ENCODE measurements at places on chromosomes 6 and 20.

DNA sequence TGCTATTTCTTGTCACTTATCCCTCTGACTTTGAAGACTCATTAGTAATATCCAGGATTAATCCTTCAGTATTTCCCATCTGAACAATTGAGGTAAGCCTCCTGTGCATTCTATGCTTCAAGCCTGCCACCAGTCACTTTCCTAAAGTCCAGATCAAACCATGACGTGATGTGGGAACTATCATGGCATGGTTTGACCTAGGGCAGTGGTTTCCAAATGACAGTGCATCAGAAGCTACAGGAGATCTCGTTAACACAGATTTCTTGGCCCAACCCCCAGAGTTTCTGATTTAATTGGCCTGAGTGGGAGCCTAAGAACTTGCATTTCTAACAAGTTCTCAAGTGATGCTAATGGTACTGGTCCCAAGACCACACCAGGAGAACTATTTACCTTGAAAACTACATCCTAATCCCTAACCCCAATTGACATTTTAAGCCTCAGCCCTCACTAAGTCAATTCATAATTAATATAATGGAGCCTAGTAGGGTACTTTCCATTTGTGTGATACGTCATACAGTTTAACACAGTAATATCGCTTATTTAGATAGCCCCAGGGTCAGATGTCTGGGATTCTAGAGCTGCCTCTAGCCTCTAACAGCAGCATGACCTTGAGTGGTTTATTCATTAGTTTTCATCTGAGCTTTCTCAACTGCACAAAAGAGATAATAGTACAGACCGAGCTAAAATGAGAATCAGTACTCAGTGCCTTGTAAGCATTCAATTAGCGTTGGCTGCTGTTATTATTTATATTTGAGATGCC is 907.6 kb downstream of the TFAP2A start:
- no peak for DNase-seq

GRCh38 chr6:87281426-87281825 is 41.0 kb upstream of the SMIM8 start:
- DNase-seq, result no peak

DNA sequence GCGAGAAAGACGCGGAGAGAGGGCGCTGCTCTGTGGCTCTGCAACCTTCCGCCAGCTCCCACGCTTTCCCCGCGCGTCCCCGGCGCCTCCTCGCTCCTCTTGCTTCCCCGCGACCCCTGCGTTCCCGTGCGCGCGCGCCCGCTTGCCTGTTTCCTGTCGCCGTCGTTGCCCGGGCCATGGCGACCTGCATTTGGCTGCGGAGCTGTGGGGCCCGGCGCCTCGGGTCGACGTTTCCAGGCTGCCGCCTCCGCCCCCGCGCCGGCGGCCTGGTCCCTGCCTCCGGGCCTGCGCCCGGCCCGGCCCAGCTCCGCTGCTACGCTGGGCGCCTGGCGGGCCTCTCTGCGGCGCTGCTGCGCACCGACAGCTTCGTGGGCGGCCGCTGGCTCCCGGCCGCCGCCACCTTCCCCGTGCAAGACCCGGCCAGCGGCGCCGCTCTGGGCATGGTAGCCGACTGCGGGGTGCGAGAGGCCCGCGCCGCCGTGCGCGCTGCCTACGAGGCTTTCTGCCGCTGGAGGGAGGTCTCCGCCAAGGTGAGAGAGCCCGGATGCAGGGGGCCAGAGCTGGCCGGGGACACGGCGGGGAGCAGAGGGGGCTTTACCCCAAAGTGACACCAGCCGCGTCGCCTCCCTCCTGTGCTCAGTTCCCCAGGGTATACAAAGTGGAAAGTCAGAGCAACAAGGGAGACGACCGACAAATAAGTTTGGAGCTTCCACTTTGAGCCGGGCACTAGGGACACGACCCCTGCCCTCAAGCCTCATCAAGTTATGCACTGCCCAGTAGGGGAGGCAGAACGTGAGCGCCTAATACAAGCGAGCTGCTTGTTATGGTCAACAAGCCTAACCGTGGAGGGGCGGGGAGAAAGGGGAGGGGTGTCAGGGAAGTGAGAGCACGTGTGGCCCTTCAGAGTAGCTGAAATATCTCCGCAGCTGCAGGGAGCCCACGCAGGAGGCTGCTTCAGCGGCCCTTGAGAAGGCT is at the start of gene ALDH5A1:
TSS of gene ALDH5A1 (plus strand) at position 149 of the 975 bp plus-strand sequence. CDS start at position 177, 28 bp downstream.
- DNase-seq, result peak; percentile 68

GRCh38 chr6:146146836-146147235 is 118.0 kb downstream of the GRM1 start:
- no peak for DNase-seq

DNA sequence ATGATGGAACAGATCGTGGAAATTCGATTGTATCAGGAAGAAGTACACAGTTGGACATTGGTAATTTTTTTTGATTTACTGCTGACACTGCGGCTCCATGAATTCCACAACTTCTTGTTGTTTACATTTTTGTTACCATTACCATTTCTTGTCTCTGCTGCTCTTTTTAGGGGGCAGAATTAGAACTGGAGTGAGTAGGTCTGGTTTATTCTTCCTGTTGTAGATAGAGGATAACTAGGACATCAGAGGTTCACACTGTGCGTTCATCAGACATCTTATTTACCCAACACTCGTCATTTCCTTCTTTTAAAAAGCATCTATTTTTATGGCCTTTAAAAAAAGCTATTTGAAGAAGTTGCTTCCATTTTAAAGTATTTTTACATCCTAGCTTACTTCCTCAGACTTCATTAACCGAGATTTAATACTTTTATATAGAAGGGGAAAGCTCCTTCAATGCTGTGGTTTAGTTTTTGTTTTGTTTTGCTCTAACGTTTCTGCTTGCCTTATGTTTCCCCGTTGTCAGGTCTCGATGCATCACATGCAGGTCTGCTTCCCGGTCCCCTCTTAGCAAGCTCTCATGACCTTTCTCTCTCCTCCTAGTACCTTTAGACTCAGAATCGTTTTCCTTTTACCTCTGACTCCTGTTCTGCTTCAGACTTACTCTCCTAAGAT is 139.1 kb downstream of the ARID1B start:
- no peak for DNase-seq

- no peak for DNase-seq
These were observed 13.4 kb upstream of the MAPK13 start for GRCh38 chr6:36116943-36117342.

DNA sequence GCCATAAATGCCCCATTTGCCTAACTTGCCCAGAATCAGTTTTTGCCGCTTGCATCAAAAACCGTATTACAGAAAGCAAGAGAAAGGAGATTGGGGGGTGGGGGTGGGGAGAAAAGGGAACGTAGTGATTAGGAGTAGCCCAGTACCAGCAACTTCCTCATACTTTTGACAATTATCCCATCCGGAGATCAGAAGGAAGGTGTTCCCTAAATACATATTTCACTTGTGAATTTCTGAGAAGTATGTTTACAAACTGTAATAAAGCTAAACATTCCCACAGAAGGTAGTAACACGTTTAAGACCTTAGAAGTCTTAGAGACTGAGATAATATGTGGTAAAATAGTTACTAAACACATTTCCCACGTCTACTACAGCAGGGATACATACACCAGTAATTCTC is 14.5 kb downstream of the PREP start:
- DNase-seq, result no peak

DNA sequence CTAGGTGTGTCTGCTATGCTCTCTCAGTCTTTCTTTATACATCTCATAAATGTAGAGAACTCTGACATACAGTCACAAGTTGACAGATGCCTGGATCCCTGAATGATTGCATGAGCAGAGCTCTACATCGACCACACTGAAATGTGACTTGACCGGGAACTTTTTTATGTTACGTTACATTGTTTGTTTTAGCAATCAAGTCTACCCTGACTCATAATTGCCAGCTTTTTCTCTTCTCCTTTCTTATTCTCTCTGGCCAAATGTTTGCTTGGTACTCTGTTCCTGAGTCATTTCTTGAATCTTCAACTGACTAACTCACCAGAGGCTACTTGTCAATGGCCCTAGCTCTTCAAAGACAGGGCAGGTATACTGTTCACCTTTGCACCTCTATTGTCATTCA is 213.6 kb upstream of the DTNBP1 start:
- DNase-seq, result no peak

- DNase-seq, result no peak
These were observed 46.6 kb upstream of the DEFB112 start for GRCh38 chr6:50096296-50096695.

GRCh38 chr6:144314562-144314961 is 29.4 kb downstream of the UTRN start:
- no peak for DNase-seq

DNA sequence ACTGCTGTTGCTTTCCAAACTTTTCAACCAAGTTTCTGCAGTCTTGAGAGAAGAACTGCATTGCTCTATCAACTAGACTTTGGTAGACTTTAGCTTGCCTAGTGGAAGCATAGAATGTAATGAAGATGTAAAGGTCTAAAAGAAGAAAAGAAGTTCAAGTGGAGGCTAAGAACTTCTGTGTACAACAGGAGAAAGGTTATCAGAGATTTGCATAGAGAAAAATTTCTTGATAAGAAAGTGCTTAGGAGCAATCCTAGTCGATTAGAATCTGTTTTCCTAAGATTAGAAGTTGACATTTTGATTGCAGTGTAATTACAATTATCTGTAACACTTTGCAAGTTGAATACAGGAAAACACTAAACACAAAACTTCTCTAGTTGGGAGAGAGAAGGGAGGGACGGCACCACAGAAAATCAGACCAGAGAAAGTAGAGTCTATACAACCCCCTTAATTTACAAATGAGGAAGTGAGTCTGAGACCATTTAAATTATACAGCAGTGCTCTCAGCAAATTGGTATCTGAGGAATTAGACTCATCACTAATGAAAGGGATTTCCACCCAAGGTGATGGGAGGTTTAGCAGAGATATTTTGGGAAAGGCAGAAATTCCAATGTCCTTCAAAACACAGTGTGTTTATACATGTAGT is 194.3 kb upstream of the MARCKS start:
- no peak for DNase-seq

DNA sequence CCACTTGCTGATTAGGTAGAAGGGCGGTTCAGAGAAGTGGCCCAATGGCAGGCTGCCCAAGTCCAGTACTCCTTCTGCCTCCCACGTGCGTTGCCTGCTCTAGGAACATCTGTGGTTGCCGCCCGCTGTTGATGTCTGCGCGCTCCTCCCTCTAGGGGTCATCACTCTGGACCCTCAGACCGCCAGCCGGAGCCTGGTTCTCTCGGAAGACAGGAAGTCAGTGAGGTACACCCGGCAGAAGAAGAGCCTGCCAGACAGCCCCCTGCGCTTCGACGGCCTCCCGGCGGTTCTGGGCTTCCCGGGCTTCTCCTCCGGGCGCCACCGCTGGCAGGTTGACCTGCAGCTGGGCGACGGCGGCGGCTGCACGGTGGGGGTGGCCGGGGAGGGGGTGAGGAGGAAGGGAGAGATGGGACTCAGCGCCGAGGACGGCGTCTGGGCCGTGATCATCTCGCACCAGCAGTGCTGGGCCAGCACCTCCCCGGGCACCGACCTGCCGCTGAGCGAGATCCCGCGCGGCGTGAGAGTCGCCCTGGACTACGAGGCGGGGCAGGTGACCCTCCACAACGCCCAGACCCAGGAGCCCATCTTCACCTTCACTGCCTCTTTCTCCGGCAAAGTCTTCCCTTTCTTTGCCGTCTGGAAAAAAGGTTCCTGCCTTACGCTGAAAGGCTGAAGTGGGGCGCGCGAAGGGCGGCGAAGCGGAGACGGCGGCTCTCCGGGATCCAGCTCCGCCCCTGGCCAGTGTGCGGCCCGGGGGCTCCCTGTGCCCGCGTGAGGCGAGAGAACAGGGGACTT is 8.5 kb downstream of the TRIM15 start:
- no peak for DNase-seq

DNA sequence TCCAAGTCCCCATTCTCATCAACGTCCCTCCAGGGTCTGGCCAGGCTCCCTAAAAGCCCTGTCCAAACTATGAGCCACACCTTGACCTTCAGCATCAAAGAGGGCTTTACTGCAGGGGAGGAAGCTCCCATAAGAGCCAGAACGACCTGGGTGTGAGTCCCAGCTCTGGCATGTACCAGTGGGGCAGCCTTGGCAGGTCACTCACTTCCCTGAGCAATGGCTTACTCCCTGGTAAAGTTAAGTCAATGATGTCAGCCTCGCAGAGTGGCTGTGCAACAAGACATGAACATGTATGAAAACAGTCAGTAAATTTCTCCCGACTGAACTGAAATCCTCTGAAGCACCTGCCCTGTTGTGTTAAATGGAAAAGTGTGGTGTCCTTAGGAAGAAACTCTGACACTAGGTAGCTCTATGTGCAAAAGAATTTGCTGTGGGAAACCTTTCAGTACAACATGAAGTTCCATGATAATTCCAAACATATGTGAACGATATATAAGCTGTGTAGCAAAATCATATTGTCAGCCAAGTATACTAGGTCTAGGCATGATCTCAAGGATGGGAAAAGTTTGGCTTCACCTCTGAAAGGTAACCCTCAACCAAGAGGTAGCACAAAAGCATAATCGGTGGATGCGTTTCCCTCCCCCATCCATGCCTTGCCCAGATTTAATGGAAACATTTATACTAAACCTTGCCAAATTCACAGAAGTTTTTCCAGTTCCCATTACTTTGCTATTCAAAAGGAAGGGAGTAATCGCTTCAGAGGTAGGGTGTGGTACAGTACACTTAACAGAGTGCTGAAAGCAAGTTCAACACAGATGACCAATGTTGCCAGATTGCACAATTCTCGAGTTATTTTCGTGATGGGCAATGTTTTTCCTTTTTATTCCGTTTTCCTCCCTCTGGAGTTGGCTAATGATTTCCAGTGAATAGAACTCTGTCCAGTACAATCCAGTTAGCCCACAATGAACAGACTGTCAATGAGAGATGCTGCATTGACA is 49.0 kb upstream of the RANBP9 start:
- no peak for DNase-seq

DNA sequence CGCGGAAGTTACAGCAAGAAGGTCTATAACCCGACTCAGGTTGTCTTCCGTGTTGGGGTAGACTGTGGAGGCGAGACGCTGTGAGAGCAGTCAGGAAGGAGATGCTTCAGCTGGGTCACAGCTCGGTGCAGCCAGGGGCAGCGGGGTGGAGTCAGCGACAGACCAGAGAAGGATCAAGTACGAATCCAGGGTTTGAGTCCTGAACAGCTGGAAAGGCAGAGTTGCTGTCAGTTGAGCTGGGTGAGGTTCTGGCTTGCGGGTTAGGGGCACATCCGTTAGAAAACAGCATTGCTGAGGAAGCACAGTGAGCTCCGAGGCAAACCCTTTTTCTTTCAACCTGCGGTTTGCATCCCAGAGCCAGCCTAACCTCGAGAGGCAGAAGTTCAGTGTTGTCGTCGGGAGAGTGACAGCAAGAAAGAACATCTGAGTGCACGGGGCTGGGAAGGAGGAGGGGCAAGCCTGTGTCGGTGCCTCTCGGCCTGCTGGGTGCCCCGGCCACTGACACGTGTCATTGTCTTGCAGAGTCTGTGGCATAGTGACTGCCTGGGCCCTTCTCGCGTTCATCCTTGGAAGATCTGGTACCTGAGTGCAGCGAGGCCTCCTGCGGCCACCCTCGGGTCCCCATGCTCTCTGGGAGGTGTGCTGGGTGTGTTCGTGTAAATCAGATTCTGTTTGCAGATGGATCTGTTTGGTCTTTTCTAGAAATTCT is 20.0 kb downstream of the PNLDC1 start:
- DNase-seq, result peak; percentile 99

- DNase-seq, result peak; percentile 42
These were observed 143.7 kb downstream of the RALGAPA2 start for GRCh38 chr20:20568604-20569205.

- no peak for DNase-seq
These were observed 370.3 kb downstream of the HTR1B start for GRCh38 chr6:77092971-77093370.

GRCh38 chr6:14673201-14673600 is 555.6 kb downstream of the CD83 start:
- DNase-seq, result no peak
